Stimulated activated CD4-positive, alpha-beta T cell treated with anti-CD3 and anti-CD28 coated beads, TNF-alpha, amount 100 ng/mL, for 1 hour (primary cell): ENCODE measurements at places on chromosomes 4 and X.

DNA sequence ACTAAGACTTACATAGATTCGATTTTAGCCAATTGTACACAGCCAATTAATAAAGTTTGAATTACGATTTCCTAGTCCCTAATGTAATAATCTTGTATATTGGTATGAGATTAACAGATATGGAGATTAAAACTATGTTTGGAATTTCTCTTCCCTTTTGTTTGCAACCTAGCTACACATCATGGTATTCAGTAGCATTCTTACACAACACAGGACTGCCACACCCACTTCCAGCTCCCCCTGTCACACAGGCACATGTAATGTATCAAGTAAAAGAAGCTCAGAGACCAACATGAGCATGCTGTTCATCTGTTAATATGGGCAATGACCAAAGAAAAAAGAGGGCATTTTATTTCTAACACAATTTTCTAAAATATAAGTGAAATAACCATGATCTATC is 12.8 kb downstream of the SLC6A14 start:
- no peak for DNase-seq

DNA sequence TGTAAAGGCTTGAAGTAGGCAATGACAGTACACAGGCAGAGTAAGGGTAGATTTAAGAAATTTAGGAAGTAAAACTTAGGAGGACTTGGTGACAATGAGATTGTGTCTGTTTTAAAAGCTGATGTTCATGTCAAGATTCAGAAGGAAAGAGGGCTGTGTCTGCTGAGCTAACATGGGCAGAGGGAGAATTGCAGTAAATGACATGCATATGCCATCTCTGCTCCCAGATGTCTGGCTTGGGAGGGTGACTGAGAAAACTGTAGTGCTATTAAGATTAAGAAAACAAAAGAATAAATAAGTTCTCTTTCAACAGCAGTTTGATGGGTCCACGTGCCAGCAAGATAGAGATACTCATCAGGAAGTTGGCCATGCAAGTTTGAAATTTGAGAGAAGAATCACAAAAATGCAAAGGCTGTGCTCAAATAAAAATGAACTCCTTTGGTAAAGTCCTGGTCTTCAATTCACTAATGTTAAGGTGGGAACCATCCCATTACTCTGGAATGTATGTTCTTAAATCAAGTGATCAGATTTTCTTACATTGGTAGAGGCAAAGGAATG is 7.2 kb downstream of the NFXL1 start:
- DNase-seq, result no peak

DNA sequence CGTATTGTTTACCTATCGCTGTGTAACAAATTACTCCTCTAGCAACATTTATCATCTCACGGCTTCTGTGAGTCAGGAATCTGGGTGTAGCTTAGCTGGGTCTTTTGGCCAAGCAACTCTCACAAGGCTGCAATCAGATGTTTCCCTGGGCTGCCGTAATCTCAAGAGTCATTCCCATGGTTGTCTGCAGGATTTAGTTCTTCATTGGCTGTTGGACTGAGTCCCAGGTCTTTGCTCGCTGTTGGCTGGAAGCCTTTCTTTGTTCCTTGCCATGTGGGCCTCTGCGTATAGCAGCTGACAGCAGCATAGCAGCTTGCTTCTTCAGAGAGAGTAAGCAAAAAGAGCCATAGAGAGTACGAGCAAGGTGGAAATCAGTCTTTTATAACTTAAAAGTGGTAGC is 16.8 kb downstream of the POLR2B start:
- no peak for DNase-seq

DNA sequence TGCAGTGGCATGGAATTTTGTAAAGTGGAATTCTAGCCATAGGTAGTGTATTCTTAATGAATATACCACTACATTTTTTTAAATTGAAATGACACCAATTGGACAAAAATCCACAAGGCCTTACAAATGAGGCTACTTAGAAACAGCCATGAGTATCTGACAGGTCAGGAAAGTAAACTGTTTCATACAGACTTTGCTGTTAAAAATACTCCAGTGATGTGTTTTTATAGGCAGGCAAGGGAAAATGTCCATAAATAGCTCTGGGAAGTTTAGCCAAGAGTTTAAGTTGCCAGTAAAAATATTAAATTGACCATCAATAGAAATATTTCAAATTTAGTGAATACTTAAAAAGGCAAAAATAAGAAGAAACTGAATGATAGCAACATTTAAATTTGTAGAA is 41.8 kb upstream of the PDLIM5 start:
- DNase-seq, result no peak

GRCh38 chr4:179751669-179752068 is 2309.4 kb upstream of the AGA start:
- no peak for DNase-seq

DNA sequence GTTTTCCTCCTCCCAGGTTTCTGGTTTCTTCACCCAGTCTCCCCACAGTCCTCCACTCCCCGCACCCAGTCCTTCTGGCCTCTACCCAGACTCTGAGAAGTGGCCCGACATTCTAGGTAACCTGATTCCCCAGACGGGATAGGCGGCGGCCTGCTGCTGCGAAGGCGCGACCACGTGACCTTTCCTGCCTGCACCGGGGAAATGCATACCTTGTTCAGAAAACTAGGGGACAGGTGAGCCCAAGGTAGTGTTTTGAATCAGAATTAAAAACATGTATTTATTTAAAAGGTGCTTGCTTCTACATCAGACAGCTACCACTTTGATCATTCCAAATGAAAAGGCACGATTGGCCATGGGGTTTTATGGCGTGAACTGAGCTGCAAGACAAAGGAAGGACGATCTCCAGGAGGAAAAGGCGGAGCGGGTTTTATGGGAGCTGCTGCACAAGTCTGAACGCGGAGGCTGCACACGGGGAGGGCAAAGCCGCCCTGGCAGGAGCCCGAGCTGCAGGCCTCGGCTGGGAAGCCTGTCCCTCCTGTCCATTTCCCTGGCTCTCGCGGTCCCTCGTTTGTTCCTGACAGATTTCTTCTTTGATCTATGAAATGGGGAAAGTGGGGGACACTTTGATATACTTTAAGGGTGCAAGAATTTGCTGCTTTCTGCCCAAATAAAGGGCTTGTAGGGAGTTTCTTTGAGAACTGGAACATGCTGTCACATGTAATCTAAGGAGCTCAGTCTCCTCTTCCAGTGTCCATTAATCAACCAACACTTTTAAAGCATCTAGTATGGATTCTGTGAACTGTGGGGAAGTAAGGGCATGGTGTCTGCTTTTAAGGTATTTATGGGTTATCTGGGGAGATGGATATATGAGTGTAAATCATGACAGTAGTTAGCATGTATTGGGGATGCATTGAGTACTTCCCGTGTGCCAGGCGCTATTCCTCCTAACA is 150.9 kb downstream of the SPRY1 start:
- DNase-seq, result no peak

GRCh38 chrX:10847333-10847732 is 226.9 kb upstream of the MID1 start:
- no peak for DNase-seq

GRCh38 chr4:189143263-189143952 is 797.3 kb upstream of the FRG1 start:
- DNase-seq, result no peak

GRCh38 chr4:1479454-1479853 is 73.2 kb upstream of the NKX1-1 start:
- DNase-seq, result no peak

DNA sequence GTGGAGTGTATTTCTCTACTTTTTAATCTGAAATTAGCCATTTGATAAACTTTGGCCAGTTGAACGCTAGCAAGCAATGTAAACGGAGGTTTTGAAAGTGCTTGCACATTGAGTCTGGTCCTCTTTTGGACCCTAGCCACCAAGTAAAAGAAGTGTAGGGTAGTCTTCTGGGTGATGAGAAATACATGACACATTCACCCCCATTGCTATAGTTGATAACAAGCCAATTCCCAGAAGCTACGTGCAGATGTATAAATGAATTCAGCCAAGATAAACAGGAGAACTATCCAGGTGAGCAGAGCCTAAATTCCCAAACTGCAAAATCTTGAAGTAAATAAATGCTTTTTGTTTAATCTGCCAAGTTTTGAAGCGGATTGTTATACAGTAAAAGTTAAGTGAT is 965.4 kb upstream of the GRIA3 start:
- no peak for DNase-seq

DNA sequence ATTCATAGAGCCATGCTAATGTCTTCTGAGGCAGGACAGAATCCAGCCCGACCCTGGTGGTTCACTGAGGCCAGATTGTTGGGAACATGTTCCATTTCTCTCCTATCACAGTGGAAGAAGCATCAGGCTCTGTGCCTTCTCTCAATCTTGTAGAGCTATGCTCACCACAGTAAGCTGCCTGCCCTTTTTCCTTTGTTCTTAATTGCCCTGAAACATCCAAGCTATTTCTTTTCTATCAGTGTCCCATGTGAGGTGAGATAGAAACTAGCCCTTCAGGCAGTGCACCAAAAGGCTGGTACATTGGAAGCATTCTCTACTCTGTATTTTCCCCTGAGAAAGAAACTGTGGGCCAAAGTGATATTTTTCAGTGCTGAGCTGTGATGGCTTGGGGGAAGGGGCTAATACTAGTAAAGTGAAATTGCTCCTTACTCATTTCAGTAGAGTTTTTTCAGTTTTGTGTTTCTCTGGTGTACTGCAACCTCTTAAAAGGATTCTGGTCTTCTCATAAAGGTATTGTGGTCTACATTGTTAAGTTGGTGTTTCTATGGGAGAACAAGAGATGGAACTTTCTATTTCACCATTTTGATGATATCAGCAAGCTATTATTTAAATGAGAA is 611.2 kb downstream of the RPA4 start:
- DNase-seq, result no peak

GRCh38 chr4:13348216-13348615 is 135.9 kb downstream of the RAB28 start:
- no peak for DNase-seq

- DNase-seq, result no peak
These were observed 69.6 kb downstream of the AGTR2 start for GRCh38 chrX:116239944-116240840.

GRCh38 chr4:124573056-124573455 is 139.5 kb downstream of the ANKRD50 start:
- DNase-seq, result no peak

- no peak for DNase-seq
These were observed 66.6 kb downstream of the TRMT44 start for GRCh38 chr4:8507196-8507570.

GRCh38 chrX:108399418-108400165 is 38.6 kb downstream of the COL4A6 start:
- no peak for DNase-seq

- no peak for DNase-seq
These were observed 51.7 kb downstream of the SLC7A11 start for GRCh38 chr4:138190452-138190858.

GRCh38 chr4:4455210-4455865 is 68.4 kb downstream of the NSG1 start:
- no peak for DNase-seq

- DNase-seq, result no peak
These were observed 41.8 kb upstream of the TXK start for GRCh38 chr4:48175806-48176205.

GRCh38 chr4:88396681-88397080 is 18.0 kb downstream of the HERC6 start:
- no peak for DNase-seq

DNA sequence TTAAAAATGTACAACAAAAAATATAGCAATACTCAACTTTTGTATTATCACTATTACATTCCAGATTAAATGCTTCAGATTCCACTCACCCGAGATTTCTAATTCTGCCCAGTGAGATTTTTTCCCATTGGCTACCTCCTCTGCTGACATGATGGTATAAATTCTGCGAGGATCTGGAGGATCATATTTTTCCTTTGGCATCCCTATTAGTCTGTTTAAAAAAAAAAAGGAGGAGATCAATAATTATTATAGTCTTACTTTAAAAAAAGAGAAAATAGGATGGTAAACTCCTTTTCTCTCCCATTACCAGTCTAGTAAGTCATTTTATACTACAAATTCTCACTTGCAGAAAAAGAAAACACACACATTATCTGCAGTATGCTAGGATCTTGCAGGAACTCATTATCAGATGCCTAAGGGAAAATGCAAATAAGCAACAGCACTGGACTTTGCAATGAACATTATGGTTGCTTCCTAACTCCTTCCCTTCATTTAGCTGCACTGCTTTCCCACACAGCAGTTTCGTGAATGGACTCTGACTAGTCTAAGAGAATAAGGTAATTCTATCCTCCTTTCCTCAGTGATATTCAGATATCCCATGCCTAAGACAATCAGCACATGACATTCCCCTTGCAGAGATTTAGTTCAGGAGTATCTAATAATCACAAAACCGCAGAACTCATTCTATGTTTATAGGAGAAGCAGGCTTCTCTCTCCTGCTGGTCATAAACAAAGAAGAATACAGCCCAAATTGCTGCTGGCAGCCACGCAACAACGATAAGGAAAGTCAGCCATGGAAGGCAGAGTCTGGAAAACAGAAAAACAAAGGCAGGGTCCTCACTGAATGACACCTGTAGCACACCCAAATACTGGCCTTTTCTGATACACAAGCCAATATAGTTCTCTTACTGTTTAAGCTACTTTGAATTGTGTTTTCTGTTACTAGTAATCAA is 42.7 kb downstream of the CNOT6L start:
- no peak for DNase-seq

- DNase-seq, result no peak
These were observed 113.6 kb downstream of the CNKSR2 start for GRCh38 chrX:21487832-21488231.

- DNase-seq, result no peak
These were observed 66.6 kb upstream of the FHL1 start for GRCh38 chrX:136080766-136081165.

DNA sequence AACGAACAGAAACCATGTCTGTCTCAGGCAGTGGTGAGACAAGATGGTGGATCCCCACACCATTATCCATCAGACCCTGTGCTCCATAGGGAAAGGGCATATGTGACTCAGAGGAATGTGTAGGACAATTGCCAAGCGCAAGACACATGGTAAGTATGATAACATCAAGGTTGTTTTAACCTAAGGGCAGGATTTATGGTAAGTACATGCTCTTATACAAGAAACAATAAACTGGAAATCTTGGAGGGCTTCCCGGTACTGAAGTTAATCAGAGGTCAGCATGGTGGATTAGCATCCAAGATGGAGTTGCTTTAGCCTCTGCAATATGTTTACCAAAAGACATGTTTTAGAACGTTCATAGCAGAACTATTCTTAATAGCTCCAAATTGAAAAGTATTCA is 355.0 kb downstream of the PPP1R2C start:
- DNase-seq, result no peak

- no peak for DNase-seq
These were observed 20.4 kb upstream of the PI4K2B start for GRCh38 chr4:25213347-25213979.

- no peak for DNase-seq
These were observed 49.0 kb downstream of the SYTL5 start for GRCh38 chrX:38055170-38055847.

- no peak for DNase-seq
These were observed 175.2 kb upstream of the CPEB2 start for GRCh38 chr4:14827111-14827510.

- no peak for DNase-seq
These were observed 308.5 kb downstream of the EVC2 start for GRCh38 chr4:5399790-5400421.

GRCh38 chrX:56284269-56284668 is 52.1 kb downstream of the KLF8 start:
- DNase-seq, result no peak

GRCh38 chr4:72975488-72975784 is 94.1 kb downstream of the COX18 start:
- DNase-seq, result no peak
